Hippocampal formation (tissue), 2 donors: ENCODE measurements at places on chromosomes 13 and 19.

DNA sequence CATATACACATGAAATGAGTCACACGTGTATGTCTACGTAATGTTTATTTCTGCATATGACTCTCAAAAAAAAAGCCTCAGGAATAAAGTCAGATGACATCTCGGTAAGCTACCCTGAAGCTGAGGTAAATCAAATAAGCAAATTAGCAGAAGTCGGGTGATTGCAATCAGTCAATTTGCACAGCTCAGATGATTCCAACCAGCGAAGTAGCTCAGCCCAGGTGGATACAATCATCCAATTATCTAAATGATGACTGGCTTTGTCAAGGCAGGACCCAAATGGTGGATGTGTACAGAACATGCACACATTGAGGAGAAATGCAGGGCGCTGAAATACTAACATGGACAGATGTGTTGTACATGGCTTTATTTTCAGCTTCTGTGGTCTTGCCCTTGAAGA, 148.5 kb downstream of the ZNF486 start:
- no peak for DNase-seq

DNA sequence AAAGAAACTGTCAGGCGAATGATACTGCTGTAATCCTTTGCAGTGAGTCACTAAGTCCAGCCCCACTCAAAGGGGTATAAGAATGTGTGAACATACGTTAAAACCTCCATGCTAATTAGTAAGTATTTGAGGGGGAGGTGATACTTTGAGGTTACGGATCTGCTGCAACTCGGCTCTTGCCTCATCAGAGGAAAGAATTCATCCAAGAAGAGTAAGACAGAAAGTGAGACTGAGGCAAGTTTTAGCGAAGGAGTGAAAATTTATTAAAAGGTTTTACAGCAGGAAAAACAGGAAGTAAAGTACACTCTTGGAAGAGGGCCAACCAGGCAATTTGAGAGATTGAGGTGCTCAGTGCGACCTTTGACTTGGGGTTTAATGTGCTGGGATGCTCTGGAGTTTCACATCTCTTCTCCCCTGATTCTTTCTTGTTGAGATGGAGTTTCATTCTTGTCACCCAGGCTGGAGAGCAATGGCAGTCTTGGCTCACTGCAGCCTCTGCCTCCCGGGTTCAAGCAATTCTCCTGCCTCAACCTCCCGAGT, 9.8 kb downstream of the CLEC4M start:
- DNase-seq: no peak

GRCh38 chr13:28434926-28435325, 60.0 kb downstream of the FLT1 start:
- DNase-seq: no peak

DNA sequence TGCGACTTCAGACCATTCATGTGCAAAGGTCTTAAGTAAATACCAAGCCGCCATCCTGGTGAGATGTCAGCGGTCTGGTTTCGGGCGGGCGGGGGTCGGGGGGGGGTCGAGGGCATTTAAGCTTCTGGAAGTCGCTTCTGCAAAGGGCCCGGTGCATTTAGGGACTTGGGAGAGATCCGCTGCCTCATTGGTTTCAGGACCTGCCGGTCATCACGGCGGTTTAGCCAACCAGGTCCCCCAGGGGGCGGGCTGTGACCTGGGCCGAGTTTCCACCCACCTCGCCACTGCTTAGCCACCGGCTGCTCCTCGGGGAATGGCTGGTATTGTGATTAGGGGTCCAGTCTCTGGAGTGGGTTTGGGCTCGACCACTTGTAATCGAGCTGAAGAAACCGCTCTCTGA, 7.8 kb downstream of the ANKLE1 start:
- no peak for DNase-seq

- no peak for DNase-seq
Measured at GRCh38 chr13:100491164-100491842, 97.3 kb downstream of the GGACT start.
